ENCODE measurements at places on chromosomes 3 and 15.

DNA sequence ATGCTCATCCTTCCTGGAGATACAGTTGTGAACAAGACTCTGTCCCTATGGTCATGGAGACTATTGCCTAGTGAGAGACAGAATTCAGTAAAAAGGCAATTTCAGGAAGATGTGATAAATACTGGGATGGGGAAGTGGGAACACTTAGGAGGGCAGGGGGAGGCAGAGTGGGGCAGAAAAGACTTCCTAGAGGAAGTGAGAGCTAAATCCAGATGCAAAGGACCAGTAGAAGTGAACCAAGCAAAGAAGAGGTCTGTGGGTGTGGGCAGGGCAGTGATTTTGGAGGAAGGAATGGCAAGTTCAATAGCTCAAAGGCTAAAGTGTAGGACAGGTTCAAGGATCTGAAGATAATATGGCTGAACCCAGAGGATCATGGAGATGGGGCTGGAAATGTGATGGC is 68.9 kb downstream of the CD200R1L start:
- DNase-seq, result no peak

DNA sequence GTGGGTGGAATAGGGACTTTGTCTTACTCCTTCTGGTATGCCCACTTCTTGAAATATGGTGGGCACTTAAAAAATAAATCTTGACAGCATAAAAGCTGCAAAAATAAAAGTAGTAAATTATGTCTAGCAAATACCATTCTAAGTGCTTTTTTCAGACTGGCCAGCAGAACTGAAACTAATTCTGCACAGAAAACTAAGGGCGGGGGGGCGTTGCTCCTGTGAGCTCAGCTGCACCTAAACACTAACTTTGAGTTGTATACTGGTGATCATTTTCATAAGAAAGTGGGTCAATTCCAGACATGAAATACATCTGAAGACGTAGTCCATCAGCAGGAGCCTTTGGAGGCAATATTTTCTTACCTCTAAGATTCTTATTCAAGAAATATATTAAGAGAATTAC is 114.8 kb downstream of the WDR76 start:
- DNase-seq, result no peak

DNA sequence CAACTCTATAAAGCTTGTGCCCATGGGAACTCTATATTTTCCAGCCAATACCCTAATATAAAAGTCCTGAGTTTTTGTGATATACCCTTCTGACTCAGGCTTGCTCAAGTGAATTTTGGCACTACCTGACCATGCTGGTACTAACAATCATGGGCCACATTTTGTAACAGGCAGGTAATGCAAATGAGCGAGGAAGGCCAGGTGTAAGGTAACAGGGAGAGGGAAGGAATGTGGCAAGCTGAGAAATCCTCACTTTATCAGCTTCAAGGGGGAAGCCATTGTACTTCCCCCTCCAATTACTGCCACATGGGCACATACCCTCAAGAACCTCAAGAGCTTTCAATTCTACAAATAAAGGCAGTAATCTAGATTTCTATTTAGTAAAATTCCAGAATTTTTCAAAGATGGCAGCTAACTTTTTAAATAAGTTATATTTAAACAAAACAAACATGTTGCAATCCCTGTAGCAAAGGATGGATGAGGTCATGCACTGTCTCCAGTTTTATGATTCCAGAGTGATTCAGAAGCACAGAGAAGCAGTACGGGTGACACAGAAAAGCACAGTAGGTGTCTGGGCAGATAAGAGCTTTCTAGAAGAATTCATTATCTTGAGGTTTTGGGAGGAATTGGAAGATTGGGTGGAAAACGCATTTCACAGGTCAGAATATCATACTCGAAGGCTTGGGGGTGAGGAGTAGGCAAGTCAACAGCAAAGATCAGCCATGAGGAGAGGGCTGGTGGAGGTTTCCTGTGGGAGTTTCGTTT is 87.6 kb downstream of the FOXP1 start:
- peak; percentile 71 for DNase-seq

DNA sequence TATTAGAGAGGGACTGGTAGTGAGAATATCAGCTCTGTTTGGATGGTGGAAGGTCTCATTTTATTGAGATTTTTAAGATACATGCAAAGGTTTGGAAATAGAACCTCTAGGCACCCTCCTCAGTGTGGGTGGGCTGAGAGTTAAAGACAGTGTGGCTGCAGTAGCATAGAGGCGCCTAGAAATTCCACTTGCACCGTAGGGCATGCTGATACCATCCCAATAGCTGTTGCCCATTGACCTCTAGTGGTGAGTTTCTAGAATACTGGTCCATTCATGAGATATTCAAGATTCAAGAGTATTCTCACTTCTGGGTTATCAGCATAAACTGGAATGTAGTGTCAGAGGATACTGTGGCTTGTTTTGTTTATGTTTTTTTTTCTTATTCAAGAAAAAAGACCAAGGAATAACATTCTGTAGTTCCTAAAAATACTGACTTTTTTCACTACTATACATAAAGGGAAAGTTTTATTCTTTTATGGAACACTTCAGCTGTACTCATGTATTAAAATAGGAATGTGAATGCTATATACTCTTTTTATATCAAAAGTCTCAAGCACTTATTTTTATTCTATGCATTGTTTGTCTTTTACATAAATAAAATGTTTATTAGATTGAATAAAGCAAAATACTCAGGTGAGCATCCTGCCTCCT is 87.2 kb downstream of the TGFBR2 start:
- DNase-seq, result peak; percentile 35

- no peak for DNase-seq
Observed at GRCh38 chr15:67786646-67787045, 38.7 kb upstream of the SKOR1 start.

DNA sequence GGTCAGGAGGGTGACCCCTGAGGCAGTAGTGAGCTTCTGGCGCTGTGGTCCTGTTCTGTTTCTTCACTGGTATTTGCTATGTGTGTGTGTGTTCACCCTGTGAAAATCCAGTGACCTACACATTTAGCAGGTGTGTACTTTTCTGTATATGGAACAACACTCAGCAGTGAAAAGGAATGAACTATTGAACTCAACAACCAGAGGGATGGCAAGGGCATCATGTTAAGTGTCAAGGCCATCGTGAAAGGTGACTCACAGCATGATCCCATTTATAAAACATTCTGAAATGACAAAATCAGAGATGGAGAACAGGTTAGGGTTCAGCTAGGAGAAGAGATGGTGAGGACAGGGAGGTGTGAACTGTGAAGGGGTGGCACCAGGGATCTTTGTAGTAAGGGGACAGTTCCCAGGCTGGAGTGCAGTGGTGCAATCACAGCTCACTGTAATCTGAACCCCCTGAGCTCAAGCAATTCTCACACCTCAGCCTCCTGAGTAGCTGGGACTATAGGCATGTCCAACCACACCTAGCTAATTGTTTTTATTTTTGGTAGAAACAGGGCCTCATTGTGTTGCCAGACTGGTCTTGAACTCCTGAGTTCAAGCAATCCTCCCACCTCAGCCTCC is 10.0 kb upstream of the RAB43 start:
- no peak for DNase-seq

DNA sequence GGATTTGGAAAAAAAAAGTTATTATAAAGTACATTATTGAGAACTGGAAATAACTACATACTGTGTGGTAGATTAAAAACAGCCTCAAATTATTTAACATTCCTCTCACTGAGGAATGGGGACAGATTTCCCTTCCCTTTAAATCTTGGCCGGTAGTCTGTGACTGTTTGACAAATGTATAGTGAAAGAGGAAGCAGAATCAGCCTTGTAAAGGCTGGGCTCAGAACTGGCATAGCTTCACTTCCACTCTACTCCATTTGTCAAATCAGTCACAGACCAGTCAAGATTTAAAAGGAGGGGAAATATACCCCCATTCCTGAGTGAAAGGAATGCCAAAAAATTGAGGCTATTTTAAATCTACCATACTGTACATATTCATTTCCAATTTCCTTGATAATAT is 18.2 kb upstream of the B4GALT4 start:
- no peak for DNase-seq

DNA sequence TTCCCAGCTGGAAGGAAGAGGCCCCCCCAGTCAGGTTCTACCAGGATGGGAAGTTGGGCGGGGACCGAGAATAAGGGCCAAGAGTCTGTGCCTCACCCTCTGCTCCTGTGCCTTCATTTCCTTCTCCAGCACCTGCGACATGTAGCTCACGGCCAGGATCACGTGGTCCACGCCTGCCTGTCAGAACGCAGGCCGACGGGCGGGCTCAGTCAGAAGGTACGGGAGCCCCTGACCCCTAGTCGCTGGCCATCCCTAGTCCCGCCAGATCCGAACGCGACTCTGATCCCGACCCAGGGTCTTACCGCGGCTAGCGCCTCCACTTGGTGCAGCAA is 489 bp downstream of the GMPPB start:
- no peak for DNase-seq

DNA sequence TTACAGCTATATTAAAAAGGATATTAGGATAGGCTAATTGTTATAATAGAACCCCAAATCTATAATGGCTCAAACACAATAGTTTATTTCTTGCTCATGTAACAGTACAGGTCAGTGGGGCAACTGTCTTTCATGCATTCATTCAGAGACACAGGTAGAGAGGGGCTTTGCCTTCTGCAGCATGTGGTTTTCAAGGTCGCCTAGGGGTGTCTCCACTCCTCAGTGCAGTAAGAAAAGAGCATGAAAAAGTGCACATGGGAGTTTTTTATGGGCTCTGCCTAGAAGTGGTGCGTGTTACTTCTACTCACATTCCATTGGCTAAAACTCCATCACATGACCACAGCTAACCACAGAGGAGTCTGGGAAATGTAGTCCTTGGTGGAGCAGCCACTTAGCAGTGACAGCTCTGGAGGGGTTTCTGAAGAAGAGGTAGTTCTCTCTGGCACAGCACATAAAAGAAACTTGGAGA is 1.8 kb downstream of the ZBTB38 start:
- peak; percentile 56 for DNase-seq

- no peak for DNase-seq
Observed at GRCh38 chr3:34279901-34280300, 481.5 kb downstream of the PDCD6IP start.

GRCh38 chr3:69774029-69774428 is 34.8 kb downstream of the MITF start:
- DNase-seq, result no peak

Measured in GM04504 (cell line).